Bronchial epithelial cell (primary cell): ENCODE measurements at places on chromosomes 16 and 17.

- DNase-seq: no peak
Measured at GRCh38 chr16:8070506-8070905, 519.8 kb downstream of the TMEM114 start.

GRCh38 chr17:67225316-67225715 is 19.7 kb downstream of the HELZ start:
- DNase-seq: no peak

GRCh38 chr17:39462631-39463375 is 1.5 kb downstream of the CDK12 start:
- peak; percentile 7 for DNase-seq

GRCh38 chr17:43176119-43176570 is 5.1 kb downstream of the NBR1 start:
- DNase-seq: no peak

GRCh38 chr17:63954402-63955063 is 18.2 kb downstream of the SCN4A start:
- no peak for DNase-seq

- no peak for DNase-seq
Measured at GRCh38 chr17:72613396-72613795, 479.1 kb downstream of the SLC39A11 start.

GRCh38 chr17:72126575-72127486 is 6.0 kb downstream of the SOX9 start:
- DNase-seq: peak; percentile 80

DNA sequence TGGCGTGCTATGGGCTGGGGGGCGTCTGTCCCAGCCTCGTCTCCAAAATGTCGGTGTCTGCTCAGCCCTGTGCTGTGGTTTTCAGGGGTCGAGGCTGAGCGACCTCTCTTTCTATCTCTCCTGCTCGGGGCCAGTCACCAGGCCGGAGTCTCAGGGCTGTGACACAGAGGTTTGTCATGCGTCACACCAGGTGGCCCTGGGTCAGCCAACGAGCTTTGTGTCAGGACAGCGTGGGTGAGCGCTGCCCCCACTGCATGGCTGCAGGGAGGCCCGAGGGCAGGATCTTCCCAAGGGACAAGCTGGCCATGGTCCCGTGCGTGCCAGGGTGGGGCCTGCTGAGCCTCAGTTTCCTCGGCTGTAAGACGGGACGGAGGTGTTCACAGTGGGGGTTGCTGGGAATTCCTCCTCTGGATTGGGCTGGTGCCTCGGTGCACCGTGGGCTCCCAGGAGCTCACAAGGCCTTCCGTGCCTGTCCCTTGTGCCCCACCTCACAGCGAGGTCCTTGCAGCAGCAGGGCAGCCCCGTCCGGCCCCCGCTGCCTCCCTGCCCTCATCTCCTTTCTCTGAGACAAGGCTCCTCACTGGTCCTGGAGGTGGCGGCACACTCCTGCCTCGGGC is 50.5 kb downstream of the CBFA2T3 start:
- DNase-seq: no peak

DNA sequence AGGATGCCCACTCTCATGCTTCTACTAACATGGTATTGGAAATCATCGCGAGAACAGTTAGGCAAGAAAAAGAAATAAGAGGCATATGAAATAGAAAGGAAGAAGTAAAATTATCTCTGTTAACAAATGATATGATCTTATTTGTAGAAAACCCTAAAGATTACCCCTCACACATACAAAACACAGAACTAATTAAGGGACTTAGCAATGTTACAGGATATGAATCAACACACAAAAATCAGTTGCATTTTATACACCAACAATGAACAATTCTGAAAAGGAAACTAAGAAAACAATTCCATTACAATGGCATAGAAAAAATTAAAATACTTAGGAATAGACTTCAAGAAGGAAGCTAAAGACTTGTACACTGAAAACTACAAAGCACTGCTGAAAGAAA is 2.7 kb upstream of the CAPNS2 start:
- peak; percentile 43 for DNase-seq

- DNase-seq: no peak
Measured at GRCh38 chr17:45313996-45314740, 2.7 kb downstream of the MAP3K14 start.
